ENCODE measurements at places on chromosomes 7 and 10.
A peak's percentile ranks its signal among the peaks of the same experiment; 100 is the strongest.

DNA sequence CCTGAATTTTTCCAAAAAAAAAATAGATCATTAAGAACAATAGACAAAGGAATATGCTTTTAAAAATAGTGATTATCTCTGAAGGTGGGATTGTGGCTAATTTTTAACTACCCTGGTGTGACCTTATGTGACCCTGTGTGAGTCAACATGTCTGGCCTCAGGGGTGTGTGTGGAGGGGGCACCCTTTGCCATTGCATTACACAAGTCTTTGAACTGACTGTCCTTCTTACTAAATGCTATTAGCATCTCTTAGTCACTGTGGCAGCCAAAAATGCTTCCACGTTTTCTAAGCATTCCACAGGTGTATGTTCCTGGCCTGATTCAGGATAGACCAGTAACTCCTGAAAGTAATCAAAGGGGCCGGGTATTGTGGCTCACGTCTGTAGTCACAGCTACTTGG lies 175.4 kb downstream of the MGMT start:
- DNase-seq = no peak

GRCh38 chr10:76640806-76641205 lies 996.8 kb downstream of the KCNMA1 start:
- DNase-seq = no peak

DNA sequence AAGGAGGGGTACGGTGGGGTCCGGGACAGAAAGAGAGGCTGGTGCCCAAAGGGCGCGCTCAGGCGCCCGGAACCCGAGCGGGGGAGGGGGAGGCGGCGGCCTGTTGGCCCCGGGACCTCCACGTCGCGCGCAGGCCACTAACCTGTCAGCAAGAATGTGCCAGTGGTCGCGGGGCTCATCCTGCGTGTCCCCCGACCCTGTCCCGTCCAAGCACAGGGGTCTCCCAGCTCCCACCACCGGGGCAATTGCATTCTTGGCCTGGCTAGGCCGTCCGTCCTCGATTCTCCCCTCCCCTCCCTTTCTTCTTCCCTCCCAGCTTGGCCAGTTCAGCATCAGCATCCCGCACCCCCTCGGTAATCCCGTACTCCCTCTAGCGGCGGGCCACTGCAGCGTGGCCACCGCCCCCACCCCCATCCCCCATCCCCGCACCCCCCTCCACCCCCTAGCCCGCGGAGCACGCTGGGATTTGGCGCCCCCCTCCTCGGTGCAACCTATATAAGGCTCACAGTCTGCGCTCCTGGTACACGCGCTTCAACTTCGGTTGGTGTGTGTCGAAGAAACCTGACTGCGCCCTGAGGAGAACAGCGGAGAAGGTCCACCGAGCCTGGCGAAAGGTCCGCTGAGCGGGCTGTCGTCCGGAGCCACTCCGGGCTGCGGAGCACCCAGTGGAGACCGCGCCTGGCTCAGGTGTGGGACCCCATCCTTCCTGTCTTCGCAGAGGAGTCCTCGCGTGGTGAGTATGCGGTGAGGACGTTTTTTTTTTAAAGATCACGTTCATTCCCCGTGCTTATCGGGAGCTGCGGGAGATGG lies at the start of gene SGCE:
SGCE (minus strand) TSS at position 286 of the 810 bp plus-strand sequence; CDS start at position 251, 35 bp downstream.
- DNase-seq = peak; percentile 50

DNA sequence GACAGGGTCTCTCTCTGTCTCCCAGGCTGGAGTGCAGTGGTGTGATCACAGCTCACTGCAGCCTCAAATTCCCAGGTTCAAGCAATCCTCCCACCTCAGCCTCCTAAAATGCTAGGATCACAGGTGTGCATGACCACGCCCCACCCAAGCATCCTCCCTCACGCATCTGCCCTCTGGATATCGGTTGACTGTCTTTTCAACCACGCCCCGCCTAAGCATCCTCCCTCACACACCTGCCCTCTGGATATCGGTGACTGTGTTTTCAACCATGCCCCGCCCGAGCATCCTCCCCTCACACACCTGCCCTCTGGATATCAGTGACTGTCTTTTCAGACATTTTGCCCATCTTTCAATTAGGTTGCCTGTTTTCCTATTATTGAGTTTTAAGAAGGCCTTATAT lies 140.5 kb downstream of the MAD1L1 start:
- DNase-seq = no peak

GRCh38 chr7:151845412-151846205 lies 31.3 kb downstream of the PRKAG2 start:
- DNase-seq = no peak

GRCh38 chr10:24223953-24224352 lies 15.0 kb downstream of the KIAA1217 start:
- DNase-seq = no peak

DNA sequence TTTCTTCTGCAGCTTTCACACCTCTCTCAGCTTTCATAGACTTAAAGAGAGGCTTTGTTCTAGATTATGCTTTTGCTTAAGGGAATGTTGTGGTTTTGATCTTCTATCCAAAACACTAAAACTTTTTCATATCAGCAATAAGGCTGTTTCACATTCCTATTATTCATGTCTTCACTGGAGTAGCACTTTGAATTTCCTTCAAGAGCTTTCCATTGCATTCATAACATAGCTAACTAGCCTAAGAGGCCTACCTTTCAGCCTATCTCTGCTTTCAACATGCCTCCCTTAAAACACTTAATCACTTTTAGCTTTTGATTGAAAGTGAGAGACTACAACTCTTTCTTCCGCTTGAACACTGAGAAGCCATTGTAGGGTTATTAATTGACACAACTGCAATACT lies 1117.0 kb upstream of the PHF14 start:
- DNase-seq = no peak

DNA sequence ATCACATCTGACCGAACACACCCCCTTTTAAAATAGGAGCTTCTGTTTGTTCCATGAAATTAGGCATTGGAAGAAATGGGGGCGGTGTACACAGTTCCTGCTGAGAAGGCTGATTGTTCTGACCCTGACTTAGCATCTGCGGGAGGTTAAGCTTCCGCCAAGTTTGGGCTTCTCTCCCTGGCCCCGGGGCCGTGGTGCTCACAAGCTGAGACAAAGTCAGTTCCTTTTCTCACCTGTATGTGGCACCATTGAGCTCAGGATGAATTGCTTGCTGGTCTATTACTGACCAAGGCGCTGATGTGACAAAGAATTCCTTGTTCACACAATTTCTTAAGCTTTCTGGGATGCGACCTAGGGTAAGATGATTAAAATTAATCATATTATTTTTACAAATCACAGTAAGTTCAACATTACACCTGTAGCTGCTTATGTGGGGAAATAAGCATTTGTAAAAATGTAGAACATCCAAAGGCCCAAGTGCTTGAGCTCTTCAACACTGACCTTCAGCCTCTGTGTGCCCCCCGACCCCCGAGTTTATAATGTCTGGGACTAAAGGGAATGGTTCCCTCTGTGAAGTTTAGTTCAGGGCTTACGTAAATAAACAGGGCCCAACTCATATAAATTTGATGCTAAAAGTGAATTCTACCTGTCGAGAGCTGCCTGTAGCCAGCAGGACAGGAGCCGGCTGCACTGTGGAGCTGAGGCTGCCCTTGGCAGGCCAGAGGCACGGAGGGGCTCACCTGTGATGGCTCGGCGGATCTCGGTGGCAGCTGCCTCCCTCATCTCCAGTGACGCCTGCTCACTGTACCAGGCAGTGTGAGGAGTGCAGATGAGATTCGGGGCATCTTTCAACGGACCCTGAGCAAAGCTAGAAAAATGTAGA lies 50.8 kb downstream of the ZRANB1 start:
- peak; percentile 6 for DNase-seq
